Hematopoietic multipotent progenitor cell (in vitro differentiated cells): ENCODE measurements at places on chromosomes 4 and X.

DNA sequence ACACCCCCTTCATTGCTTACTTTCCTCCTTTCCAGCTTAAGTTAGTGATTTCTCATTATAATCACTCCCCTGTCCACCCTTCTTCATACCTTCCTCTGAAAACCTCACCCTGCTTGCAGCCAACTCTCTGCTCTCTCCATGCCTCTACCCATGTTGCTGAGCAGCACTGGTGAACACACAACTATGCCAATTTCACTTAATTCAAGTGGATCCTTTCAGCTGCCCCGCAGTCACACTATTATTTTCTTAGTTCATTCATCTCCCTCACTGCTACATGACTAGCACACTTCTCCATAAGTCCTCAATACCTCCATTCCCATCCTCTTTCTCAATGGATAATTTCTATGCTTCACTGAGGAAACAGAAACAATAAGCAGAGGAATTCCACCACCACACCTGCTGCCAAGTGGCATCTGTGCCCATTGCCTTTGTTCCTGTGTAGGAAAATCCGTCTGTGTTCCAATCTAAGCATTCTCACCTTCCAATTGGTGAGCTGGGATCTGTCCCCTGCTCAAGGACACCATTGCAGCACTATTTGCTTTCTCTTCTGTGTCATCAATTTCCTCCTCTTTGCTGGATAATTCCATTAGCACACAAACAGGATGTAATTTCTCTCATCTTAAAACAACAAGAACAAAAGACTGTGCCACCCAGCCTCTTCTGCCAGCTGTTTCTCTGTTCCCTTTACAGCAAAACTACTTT is 25.2 kb upstream of the PRSS48 start:
- DNase-seq = no peak

GRCh38 chrX:17721715-17722114 is 15.6 kb upstream of the SCML1 start:
- DNase-seq = no peak

GRCh38 chr4:38982361-38983095 is 49.7 kb downstream of the TMEM156 start:
- DNase-seq = no peak

GRCh38 chr4:166293556-166293955 is 420.5 kb downstream of the TLL1 start:
- DNase-seq = no peak

DNA sequence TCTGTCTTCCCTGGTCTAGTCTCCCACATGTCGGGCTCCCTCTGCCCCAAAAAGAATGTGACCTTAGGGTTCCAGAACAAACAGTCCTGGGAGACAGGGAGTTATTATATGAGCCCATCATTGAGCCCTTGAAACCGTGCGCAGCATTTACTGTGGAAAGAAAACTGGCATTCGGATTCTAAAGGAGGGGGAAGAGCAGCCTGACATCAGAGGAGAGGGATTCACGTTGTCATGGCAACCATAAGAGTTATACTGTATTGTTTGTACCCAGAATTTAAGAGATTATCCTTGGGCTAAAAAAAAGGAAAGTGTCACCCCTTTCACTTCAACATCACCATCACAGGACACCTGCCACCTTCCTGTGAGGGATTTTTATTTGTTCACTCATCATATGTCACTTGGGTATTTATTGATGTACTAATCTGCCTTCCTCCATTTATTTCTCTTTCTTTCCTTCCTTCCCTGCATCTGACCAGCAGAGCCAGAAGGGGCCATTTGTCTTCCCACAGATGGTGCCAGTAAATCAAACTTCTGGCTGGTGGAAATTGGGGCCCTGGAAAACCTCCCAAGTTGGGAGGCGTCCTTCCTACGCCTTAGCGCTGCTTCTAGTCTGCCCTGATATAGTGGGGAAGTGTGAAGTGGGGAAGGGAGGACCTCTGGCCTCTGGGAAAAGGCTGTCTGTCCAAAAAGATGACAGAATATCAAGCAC is 64.9 kb upstream of the FRMPD3 start:
- no peak for DNase-seq

- DNase-seq = no peak
Measured at GRCh38 chr4:52234561-52235440, 183.7 kb downstream of the SPATA18 start.

DNA sequence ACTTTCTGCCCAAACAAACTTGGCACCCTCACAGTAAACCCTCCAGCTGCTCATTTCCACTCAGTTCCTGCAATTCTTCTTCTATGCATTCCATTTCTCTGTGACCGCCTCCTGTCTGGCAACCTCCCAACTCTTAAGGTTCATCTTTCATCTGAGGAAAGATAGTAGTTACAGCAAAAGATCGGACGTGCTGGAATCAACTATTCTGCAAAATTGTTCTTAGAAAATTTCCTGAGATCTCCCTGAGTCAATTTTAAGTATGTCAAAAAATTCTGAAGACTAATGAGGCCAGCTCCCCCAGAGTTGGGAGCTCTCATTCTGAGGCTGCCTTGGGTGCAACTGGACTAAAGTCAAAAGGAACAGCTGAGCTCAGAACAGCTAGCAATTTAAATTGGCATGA is 1026.0 kb downstream of the ADGRL3 start:
- DNase-seq = no peak

DNA sequence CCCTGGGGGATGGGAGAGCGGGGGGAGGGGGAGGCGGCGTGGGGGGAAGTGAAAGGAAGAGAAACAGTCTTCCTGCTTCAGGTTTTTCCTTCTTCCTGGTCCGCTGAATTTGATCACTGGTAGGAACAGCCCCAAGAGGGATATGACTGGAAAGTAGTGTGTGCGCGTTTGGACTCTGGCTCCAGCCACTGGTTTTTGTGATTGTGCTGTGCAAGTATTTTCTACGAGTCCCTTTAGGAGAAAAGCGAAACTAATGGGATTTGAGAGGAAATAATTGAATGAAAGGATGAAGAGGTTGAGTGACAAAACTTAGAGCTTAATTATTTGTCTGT is 836 bp downstream of the PRRG1 start:
- no peak for DNase-seq

DNA sequence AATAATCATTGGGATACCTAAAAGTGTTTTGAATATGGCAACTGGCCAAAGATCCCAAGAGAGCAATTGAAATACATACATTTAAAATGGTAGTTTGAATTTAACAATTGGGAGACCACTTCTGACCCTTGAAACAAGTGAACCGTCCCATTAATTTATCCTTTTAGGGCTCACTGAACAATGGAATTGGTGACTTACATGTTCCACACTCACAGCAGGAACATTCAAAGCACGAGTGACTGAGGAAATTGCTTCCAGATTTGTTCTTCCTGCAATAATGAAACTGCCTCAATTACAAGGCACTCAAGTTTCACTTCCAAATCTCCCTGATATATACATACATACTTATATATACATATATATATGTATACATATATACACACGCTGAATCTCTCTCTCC is 20.6 kb downstream of the SLC39A8 start:
- DNase-seq = no peak

DNA sequence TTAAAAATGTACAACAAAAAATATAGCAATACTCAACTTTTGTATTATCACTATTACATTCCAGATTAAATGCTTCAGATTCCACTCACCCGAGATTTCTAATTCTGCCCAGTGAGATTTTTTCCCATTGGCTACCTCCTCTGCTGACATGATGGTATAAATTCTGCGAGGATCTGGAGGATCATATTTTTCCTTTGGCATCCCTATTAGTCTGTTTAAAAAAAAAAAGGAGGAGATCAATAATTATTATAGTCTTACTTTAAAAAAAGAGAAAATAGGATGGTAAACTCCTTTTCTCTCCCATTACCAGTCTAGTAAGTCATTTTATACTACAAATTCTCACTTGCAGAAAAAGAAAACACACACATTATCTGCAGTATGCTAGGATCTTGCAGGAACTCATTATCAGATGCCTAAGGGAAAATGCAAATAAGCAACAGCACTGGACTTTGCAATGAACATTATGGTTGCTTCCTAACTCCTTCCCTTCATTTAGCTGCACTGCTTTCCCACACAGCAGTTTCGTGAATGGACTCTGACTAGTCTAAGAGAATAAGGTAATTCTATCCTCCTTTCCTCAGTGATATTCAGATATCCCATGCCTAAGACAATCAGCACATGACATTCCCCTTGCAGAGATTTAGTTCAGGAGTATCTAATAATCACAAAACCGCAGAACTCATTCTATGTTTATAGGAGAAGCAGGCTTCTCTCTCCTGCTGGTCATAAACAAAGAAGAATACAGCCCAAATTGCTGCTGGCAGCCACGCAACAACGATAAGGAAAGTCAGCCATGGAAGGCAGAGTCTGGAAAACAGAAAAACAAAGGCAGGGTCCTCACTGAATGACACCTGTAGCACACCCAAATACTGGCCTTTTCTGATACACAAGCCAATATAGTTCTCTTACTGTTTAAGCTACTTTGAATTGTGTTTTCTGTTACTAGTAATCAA is 42.7 kb downstream of the CNOT6L start:
- DNase-seq = no peak

GRCh38 chr4:71765350-71765749 is 18.5 kb downstream of the GC start:
- no peak for DNase-seq

DNA sequence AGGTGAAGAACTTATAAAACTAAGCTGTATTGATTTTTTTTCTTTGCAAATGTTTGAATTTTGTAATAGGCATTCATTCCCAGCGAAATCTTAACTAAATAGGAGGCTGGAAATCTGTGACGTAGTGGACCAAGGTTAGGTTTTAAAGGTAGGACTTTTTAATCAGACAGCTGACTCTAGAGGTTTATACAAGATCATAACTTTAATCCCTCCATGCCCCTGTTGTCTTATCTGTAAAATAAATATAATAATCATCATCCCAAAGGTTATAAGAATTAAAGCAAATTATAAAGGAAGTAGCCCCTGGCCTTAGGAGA is 101.3 kb downstream of the SHROOM3 start:
- no peak for DNase-seq

GRCh38 chrX:119201570-119201969 is 34.5 kb upstream of the PGRMC1 start:
- DNase-seq = no peak

DNA sequence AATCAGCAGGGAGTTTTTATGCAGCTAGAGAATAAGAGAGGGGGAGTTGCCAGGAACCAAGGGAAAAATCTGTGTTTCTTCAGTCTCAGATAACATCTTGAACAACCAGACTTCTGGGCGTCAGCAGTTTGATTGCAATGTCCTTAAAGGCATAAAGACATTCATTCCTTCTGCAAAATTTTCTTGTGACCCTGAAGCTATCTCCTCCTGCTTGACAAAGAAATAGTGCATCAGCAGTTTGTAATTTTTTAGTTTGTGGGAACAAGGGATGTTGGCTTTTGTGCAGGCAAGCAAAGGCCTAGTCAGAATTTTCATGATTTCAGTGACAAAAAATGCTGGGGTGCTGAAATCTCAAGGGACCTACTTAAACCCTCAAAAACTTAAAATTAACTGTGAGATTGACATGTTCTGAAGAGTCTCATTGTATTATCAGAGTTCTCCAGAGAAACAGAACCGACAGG is 125.8 kb upstream of the UNC5C start:
- no peak for DNase-seq
